Thyroid gland (tissue), 4 donors: ENCODE measurements at places on chromosomes 12 and 14. TPM values are rescaled to one million over a fixed set of nuclear protein-coding genes. Genes with fewer than 3 reads are reported as not detected.

Gene LRFN5
- 1.5 TPM for total RNA-seq

DNA sequence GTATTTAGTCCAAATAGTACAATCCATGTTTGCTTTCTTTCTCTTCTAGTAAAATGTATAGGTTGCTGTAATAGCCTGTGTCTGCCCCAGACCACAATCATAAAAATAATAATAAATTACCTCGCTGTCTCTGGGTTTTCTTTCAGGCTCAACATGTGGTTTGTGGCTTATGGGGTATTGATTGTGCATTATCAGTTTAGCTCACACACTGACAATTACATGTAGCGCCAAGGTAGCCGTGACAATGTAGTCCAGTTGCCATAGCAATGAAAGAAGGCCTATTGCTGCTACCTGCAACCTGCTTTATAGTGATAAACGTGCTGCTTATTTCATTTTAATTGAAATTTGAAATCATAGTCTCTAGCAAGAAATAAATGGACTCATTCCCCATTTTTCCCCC lies 1009.8 kb downstream of the NRXN3 start:
- no peaks in the 10 kb centered on the region for H3K36me3 ChIP-seq
- H3K4me3 ChIP-seq, result no peak overlapping the region
- H3K4me1 ChIP-seq, result no peaks in the 10 kb centered on the region
- H3K27me3 ChIP-seq, result no peaks in the 10 kb centered on the region

GRCh38 chr12:104761091-104761490 lies 197.0 kb downstream of the SLC41A2 start:
- no peaks in the 10 kb centered on the region for H3K27me3 ChIP-seq
- H3K4me1 ChIP-seq, result peaks cover 3% of the 10 kb centered on the region
- H3K4me3 ChIP-seq, result no peak overlapping the region
- no peak overlapping the region for H3K27ac ChIP-seq
- peaks cover 6% of the 10 kb centered on the region for H3K36me3 ChIP-seq
- no peak for DNase-seq

DNA sequence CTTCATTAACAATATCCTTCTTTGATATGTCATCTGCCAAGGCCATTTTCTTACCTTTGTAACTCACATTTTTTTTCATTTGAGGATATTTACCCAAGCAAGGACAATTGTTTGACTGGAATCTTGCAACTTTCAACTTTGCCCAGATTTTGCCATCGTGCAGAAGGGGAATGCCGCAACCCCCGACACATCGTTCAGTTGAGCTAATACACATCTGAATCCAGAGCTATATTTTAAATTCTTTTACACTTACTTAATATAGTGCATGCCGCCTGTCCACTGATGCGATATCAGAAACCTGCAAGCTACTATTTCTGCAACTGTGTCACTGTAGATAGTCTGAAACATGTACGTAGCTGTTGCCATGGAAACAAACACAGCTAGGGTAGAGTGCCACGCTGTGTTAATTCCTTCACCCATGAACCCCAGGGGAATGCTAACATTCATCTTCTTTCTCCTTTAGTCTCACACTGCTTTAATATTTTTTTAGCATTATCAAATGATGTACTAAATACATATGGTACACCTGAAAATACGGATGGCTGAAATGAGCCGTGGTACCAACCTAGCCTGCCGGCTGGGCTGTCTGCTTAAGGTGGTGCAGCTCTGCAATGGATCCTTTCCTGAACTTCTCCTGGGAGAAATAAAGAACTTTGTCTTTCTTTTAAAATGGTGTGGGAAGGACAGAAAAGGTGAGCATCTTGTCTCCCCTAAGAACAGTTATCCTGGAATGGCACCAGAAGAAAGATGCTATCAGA lies 77.0 kb upstream of the FOXN3 start:
- H3K27ac ChIP-seq, result no peak overlapping the region
- H3K27me3 ChIP-seq, result no peaks in the 10 kb centered on the region
- no peak for DNase-seq

- H3K27ac ChIP-seq, result no peak overlapping the region
- no peaks in the 10 kb centered on the region for H3K27me3 ChIP-seq
- H3K36me3 ChIP-seq, result peaks cover 7% of the 10 kb centered on the region
These were observed 197.0 kb downstream of the ERC1 start for GRCh38 chr12:1188016-1188415.

DNA sequence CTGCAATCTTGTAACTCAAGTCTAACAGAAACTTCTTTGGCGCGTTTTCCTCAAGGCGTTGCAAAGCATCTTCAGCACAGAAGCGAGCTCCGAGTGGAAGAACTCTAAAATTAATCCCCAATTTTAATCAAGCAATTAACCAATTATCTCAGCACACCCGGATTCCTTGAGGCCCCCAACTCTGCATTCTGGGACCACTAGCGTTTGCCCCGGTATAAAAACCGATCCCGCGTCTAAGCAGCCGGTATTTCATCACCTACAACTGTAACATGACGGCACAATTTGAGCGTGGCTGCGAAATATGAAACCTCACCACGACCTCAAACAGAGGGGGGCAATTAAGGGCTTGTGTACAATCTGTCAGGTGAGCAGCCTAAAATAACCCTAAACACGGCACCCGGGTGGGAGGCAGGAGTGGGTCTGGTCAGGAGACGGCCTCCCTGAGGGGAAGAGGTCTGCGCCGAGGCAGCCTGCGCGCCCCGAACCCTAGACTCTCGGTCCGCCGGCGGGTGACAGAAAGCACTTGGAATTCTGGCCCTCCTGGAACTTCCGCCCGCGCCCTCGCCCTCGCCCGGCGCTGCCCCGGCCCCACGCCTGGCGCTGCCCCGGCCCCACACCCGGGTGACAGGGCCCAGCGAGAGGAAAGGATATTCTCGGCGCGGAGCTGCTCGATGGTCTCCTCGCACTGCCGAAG lies 594 bp downstream of the ZCCHC8 start:
- peak overlapping the region; percentile 97 for H3K27ac ChIP-seq
- peaks cover 20% of the 10 kb centered on the region for H3K4me1 ChIP-seq
- peaks cover 18% of the 10 kb centered on the region for H3K36me3 ChIP-seq
- peak; percentile 41 for DNase-seq

DNA sequence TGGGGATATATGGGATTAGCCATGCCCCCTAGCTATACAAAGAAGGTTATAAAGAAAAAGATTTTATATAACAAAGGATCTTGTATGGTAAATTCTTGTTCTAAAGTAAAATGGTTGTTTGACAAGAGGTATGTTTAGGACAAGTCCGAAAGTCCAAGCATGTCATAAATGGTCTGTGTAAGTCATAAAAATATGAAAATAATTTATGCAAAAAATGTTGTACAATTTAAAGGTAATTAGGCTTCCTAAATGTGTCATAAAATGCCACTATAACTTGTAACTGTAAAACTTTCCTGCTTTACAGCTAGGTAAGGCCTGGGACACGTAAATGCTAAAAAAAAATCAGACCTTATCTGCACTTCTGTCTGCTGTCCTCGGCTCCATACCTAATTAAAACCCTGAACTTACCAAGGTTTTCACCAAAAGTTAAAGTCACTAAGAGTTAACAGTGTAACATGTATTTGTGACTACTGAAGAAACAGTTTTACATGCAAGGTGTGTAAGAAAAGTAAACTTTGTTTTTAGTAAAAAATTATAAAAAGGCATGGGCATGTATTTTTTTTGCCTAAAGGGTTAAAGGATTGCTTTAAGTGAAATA lies 110.0 kb upstream of the RESF1 start:
- no peaks in the 10 kb centered on the region for H3K27me3 ChIP-seq
- H3K27ac ChIP-seq, result no peak overlapping the region
- H3K36me3 ChIP-seq, result no peaks in the 10 kb centered on the region

DNA sequence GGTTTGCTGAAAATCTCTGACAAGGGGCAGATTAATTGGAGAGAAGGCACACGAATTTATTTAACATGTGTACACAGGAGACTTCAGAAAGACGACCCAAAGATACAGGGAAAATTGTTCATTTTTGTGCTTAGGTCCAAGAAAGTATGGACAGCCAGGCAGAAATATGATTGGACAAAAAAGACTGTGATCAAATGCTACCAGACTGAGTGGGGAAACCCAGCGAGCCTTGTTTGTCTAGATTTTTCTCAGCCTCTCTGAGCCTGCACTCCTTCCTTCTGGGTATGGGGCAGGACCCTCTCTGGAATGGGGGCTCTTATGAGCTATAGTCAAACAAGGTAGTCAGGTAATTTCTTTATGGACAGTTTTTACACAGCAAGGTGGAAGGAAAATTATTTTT lies 10.4 kb upstream of the CIPC start:
- no peaks in the 10 kb centered on the region for H3K36me3 ChIP-seq
- no peaks in the 10 kb centered on the region for H3K27me3 ChIP-seq
- H3K4me3 ChIP-seq, result no peak overlapping the region
